Choroid plexus epithelial cell (primary cell): ENCODE measurements at places on chromosomes 6 and 20.

GRCh38 chr6:131167773-131168172 is 32.5 kb downstream of the AKAP7 start:
- DNase-seq = peak; percentile 26

DNA sequence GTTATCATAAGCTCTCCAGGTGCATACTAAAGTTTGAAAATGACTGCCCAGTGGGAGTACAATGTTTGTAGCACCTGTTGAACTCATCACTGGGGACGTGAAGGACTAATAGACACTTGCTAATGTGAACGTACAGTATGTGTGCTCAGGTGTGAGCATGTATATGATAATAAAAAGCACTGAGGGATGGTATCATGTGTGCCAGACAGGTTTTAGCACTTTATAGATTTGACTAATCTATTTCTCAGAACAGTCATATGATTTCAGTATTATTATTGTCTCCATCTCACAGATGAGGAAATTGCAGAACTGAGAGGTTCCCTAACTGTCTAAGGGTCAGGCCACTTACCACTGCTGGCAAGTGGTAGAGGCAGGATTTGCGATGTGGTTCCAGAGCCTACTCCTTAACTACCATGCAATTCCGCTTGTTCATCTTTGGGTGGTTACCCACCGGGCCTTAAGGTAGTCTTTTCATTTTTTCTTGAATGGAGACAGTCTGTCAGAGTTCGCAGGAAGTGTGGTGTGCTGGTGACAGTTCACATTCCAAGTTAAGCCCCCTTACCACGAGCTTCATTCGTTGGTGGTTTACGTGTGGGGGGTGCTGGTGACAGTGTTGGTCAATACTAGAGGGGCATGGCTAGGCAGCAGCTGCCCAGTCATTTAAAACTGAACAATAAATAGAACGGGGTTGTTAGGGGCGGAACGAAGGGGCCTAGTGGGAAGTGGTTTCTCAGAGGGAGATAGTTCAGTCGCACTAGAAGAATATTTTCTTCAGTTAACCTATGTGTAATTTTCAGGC is 46.8 kb downstream of the RREB1 start:
- DNase-seq = no peak

GRCh38 chr6:15530411-15530810 is 132.4 kb downstream of the DTNBP1 start:
- no peak for DNase-seq

- DNase-seq = no peak
Observed at GRCh38 chr6:166866839-166867637, 89.3 kb downstream of the RNASET2 start.

- DNase-seq = no peak
Observed at GRCh38 chr6:95797054-95797453, 218.7 kb upstream of the FUT9 start.

DNA sequence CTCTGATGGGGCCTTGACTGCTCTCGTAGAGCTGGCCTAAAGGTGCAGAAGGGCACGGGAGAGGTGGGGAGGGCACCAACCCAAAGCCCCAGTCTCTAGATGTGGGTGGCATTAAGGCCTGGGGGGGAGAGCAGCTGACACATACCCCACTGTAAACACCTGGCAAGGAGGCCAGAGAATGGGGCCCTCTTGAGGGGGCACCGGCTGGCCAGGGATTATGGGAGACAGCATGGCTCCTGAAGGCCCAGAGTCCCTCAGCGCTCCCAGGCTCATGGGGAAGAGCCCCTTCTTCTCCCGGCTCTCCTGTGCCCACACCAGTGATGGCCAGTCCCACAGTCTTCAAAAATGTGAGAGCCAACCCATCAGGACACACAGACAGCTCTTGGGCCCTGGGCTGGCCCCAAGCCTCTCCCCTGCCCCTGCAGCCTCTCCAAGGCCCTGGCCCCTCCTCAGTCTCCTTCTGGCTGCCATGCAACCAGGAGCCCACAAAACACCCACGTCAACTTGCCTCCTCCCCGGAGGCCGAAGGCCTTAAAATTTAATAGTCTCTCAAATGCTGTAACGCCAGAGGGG is 58.2 kb upstream of the FOXP4 start:
- DNase-seq = peak; percentile 18
